ENCODE measurements at places on chromosomes 1 and 21.
A peak's percentile ranks its signal among the peaks of the same experiment; 100 is the strongest.

GRCh38 chr1:71285529-71285928 lies 204.7 kb upstream of the ZRANB2 start:
- no peak overlapping the region for H3K4me3 ChIP-seq
- H3K27ac ChIP-seq = no peak overlapping the region
- no peak for DNase-seq
- no peaks in the 10 kb centered on the region for H3K36me3 ChIP-seq

DNA sequence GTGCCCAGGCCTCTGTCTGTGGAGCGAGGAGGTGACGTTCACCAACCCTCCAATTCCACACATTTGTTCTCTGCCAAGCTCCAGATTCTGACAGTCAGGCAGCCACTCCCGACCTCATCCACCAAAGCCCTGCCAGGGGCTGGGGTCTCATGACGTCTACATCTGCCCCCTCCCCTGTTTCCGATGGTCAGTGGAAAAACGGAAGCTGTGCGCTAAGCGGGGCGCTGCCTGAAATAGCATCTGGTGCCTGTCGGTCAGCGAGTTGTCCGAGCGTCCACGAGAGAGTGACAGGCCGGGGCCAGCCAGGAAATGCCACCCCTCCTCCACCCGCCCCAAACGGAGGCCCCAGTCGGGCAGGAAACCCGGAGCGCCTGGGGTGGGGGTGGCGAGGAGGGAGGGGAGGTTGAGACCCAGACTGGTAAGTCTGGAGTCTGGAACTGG lies 3.2 kb upstream of the TAL1 start:
- no peak for DNase-seq
- H3K4me1 ChIP-seq = peaks cover 45% of the 10 kb centered on the region
- no peak overlapping the region for H3K4me3 ChIP-seq
- no peaks in the 10 kb centered on the region for H3K36me3 ChIP-seq
- no peak overlapping the region for H3K27ac ChIP-seq
- H3K27me3 ChIP-seq = peaks cover 52% of the 10 kb centered on the region

DNA sequence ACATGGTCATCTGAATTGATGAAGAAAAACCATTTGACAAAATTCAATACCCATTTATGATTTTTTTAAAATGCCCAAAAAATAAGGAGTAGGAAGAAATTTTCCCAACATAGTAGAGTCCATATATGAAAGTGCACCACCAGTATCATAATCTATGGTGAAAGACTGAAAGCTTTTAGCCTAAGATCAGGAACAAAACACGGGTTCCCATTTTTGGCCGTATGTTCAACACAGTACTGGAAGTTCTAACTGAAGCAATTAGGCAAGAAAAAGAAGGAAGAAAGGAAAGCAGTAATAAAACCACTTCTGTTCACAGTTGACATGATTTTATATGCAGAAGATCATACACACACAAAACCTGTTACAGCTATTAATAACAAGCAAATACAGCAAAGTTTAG lies 227.8 kb upstream of the RAB4A start:
- no peaks in the 10 kb centered on the region for H3K4me1 ChIP-seq
- peaks cover 33% of the 10 kb centered on the region for H3K27me3 ChIP-seq
- H3K36me3 ChIP-seq = no peaks in the 10 kb centered on the region
- no peak for DNase-seq
- H3K27ac ChIP-seq = no peak overlapping the region

DNA sequence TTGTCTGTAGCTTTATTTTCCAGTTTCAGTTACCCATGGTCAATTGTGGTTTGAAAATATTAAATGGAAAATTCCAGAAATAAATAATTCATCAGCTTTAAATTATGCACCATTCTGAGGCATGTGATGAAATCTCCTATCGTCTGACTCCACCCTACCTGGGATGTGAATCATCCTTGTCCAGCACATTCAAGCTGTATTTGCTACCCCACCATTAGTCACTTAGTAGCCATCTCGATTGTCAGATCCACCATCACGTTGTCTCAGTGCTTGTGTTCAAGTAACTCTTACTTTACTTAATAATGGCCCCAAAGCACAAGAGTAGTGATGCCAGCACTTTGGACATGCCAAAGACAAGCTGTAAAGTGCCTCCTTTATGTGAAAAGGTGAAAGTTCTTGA lies 4.0 kb downstream of the STPG1 start:
- H3K27me3 ChIP-seq = peaks cover 2% of the 10 kb centered on the region
- peaks cover 4% of the 10 kb centered on the region for H3K36me3 ChIP-seq
- H3K27ac ChIP-seq = no peak overlapping the region
- H3K4me1 ChIP-seq = peaks cover 13% of the 10 kb centered on the region
- no peak for DNase-seq

DNA sequence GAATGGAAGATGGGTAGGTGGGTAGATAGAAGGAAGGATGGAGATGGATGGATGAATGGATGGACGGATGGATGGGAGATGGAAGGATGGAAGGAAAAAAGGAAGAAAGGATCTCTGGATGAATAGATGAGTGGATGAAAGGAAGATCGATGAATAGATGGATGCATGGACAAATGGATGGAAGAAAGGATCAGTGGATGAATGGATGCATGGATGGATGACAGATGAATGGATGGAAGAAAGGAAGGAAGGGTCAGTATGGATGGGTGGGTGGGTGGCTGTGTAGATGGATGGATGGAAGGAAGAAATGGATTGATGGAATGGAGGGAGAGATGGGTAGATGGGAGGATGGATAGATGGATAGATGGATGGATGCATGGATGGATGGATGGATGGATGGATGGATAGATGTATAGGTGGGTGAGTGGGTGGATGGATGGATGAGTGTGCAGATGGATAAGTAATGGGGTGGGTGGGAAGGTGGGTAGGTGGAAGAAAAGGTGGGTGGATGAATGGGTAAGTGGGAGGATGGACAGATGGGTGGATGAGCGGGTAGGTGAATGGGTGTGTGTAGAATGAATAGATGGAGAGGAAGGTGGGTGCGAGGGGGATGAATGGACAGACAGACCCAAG lies 14.6 kb downstream of the KIF17 start:
- DNase-seq = no peak
- no peaks in the 10 kb centered on the region for H3K27me3 ChIP-seq
- no peak overlapping the region for H3K4me3 ChIP-seq
- H3K27ac ChIP-seq = no peak overlapping the region

GRCh38 chr1:114509596-114510273 lies 1.3 kb downstream of the TRIM33 start:
- H3K4me1 ChIP-seq = peaks cover 49% of the 10 kb centered on the region
- peak overlapping the region; percentile 17 for H3K27ac ChIP-seq
- H3K36me3 ChIP-seq = peaks cover 34% of the 10 kb centered on the region
- H3K4me3 ChIP-seq = peak overlapping the region; percentile 85
- no peak for DNase-seq

Data from activated T-helper 2 cell treated with anti-CD3 and anti-CD28 coated beads, Interferon-gamma antibody, Interleukin-2, Interleukin-4, amounts not matched to agents 10 μg/mL and 5 μg/mL and 100 μg/mL, durations not matched to agents 14 hours and 24 hours and 36 hours (primary cell).